Mesothelial cell of epicardium (in vitro differentiated cells): ENCODE measurements at places on chromosomes 2 and 18.

DNA sequence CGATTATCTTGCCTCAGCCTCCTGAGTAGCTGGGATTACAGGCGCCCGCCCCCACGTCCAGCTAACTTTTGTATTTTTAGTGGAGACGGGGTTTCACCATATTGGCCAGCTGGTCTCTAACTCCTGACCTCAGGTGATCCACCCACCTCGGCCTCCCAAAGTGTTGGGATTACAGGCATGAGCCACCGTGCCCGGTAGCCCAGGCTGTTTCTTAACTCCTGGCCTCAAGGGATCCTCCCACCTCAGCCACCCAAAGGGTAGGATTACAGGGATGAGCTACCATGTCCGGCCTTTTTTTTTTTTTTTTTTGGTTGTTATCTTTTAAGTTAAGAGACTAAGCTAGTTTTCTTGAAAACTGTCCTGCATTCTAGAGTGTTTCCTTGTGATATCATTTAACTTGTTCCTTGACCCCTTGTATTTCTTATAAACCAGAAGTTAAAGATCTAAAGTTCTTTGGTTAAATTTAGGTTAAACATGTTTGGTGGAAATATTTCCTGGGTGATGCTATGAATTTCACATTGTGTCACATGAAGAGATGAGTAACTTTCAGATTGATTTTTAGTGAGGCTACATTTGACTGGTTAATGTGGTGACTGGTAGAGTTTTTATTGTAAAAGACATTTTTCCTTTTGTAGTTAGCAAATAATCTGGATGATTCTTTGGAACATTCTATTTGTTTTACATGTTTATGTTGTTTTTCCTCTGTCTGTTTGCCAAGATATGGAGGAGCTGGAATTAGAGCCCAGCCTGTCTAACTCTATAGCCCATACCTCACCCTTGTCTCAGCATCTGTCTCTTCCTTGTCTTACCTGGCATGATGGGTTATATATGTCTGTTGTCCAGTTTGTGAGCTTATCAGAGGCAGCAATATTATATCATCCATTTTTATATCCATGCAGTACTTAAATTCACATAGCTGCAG is 5.2 kb downstream of the NCAPH start:
- no peak for DNase-seq

DNA sequence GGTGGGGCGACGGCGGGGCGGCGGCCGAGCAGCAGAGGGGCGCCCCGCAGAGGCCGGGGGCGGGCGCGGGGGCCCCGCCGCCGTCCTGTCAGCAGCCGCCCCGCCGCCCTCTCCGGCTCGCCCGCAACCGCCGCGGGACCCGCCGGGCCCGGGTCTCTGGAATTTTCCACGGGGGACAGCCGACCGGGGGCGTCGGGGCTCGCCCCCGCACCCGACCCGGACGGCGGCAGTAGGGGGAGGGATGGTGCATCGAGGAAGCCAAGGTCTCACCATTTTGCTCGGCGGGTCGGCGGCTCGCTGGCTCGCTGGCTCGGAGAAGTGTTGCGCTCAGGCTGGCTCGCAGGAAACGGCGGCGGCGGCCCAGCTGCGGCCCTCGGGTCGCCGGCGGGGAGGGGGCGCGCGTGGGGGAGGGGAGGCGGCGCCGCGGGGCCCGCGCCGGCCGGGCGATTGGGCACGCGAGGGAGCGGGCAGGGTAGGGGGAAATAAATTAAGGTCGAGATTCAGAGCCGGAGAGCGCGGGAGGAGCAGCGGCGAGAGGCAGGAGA is 405 bp downstream of the PPP3R1 start:
- DNase-seq: peak; percentile 67

GRCh38 chr2:68463287-68463877 is 3.7 kb downstream of the FBXO48 start:
- no peak for DNase-seq

DNA sequence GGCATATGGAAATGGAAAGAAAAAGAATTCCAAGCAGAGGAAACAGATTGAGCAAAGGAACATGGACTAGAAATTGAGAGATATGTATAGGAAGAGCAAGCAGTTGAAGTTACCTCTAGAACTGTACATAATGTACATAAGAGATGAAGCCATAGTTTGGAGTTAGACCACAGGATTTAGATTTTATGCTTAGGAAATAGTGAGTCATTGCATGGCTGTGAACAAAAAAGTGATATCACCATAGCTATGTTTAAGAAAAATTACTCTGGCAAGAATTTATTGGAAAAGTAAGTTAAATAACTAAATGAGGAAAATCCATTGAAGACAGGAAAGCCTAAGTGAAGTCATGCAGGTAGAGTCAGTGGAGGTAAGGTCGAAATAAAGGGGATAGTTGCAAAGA is 99.4 kb upstream of the GALNT5 start:
- DNase-seq: no peak

- no peak for DNase-seq
Observed at GRCh38 chr2:167524786-167525185, 636.5 kb downstream of the XIRP2 start.
